Esophagus mucosa (tissue), 1 donor: ENCODE measurements at places on chromosomes 1 and 21.
A peak's percentile ranks its signal among the peaks of the same experiment; 100 is the strongest.

- no peak for ATAC-seq
Observed at GRCh38 chr1:219247441-219247840, 73.8 kb downstream of the LYPLAL1 start.

DNA sequence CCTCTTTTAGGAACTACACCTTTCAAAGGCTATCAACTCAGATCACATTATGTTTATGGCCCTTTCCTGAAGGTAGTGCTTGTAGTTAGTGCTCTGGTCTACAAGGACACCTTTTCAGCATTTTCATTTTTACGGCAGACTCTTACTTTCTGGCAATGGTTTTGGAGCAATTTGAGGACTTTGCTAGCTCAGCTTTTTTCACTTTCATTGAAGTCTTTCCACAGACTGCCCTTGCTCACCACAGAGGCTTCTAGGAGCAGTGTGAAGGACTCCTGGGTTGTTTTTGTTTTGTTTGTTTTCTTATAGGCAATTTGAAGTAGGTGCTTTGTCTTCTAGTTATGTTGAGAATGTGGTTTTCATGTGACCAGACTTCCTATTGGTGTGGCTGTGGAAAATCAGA is 43.1 kb downstream of the CD55 start:
- no peak for ATAC-seq

- no peak for ATAC-seq
Observed at GRCh38 chr1:67988066-67988465, 62.4 kb downstream of the DIRAS3 start.

DNA sequence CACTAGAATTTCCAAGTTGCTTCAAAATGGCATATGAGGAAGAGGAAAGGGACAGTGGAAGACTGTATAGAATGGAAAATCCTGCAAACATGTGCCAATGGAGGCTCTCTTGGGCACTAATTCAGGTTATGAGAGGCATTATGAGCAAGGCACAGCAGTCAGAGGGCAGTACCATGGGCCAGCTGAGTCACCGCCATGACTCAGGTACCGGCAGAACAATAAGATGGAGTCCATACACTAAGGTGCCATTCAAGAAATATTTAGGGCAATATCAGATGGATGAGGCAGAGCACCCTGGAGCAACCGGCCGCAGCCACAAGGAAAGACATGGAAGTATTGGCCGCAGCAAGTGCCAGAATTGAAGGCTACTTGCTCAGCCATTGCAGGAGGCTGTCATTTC is 25.6 kb upstream of the VAV3 start:
- ATAC-seq: peak; percentile 90

- ATAC-seq: peak; percentile 100
Observed at GRCh38 chr1:106620521-106620954, 435.9 kb upstream of the PRMT6 start.

DNA sequence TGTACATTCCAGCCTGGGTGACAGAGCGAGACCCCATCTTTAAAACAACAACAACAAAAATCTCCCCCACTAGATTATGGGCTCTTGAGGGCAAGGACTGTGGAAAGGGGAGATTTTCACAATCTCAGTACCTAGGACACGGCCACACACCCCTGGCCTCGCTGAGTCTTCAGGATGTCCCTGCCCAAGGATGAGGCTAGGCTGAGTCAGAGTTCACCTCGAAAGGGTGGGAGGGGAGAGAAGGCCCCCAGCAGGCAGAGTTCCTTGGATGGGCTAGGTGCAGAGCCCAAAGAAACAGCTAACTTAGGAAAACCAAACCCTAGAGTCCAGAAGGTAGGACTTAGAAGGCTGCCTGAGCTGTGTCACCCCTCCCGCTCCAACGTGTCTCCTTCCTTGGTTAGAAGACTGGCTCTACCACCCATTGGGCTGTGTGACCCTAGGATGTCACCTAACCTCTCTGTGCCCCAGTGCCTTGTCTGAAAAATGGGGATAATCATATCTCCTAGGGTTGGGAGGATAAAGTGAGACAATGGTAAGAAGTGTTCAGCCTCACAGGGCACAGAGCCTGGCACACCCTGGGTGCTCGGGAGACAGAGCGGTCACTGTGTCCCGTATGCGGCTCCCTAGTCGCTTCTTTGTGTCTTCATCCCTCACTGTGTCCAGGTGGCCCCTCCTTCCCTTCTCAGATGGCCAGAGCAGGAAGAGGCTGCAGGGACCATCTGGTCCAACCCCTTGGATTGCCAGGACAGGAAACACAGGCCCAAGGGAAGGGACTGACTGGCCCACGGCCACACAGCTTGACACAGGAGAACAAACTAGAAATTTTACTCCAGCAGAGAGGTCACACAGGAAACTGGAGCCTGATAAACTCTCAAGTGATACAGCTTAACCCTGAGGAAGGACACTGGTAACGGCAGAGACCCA is 11.2 kb downstream of the TRIM62 start:
- ATAC-seq: no peak

DNA sequence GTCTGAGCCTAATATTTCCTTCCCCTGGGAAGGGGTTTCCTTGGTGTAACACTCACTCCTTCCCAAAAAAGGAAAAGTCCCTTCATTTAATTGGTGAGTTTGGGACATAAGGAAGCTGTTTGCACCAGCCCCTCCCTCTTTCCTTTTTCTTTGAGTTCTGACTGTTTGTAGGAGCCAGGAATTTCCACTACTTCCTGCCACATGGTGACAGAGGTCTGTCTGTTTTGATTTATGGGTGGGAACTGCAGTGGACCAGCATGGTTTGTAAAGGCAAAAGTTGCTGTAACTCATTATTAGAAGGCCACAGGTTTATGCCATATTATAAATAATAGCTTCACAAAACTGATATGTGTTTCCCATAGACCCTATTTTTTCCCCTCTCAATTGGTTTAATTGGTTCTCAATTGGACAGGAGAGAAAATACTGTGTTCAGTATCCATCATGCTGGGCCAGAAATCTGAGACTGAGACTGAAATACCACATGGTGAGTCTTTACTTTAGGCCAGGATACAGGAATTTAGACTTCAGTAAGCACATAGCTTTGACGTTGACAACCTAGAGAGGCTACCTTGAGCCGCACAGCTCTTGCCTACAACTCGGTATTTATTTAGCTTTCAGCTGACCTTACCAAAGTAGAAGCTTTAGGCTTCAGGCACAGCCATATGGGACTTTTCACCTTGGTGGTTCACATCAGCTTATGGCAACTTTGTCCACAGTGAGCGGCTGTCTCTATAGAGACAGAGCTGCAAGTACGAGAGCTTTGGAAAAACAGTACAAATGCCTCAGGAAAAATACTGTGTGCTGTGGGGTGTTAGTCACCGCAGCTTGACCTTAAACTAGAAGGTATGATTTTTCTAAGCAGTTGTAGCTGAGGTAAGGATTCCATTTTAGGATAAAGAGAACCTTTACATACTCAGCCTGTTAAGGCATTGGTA is 40.0 kb upstream of the RGS7 start:
- no peak for ATAC-seq

DNA sequence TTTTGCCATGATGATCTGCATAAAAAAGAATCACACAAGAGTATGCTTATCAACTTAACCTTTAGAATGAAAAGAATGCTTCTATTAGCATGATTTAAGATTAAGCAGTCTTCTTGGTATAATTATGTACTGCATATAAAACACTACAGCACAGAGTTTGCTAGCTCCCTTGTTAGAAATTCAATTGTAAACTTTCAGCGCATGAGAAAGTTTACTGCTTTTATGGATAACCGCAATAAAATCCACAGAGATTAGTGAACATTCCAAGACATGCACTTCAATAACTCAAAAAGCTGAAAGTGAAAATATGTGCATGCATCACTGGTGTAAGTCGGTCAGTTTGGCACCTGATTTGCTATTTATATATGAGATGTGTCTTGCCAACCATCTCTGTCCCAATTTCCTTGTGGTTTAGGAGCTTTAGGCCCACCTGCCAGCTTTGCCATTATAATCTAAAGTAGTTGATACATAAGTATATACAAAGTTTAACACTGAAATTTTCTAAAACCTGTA is 16.9 kb downstream of the CCT8 start:
- no peak for ATAC-seq

- no peak for ATAC-seq
Observed at GRCh38 chr1:241332987-241333386, 24.0 kb downstream of the RGS7 start.

GRCh38 chr1:89512996-89513720 is 11.5 kb upstream of the LRRC8B start:
- no peak for ATAC-seq

DNA sequence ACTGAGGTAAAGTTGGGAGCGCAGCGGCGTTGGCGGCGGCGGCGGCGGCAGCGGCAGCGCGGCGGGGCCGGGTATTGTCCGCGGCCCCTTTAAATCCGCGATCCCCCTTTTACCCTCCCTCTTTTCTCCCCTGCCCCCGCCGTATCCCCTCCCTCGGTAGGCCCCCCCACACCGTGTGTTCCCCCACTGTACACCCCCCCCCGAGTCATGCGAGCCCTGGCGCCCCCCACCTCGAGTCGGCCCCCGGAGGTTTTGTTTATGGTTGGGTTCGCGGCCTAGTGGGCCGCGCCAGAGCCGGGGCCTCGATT is 169 bp downstream of the UBAP2L start:
- ATAC-seq: no peak

GRCh38 chr1:25706146-25707089 is 89.8 kb downstream of the MAN1C1 start:
- ATAC-seq: peak; percentile 29

DNA sequence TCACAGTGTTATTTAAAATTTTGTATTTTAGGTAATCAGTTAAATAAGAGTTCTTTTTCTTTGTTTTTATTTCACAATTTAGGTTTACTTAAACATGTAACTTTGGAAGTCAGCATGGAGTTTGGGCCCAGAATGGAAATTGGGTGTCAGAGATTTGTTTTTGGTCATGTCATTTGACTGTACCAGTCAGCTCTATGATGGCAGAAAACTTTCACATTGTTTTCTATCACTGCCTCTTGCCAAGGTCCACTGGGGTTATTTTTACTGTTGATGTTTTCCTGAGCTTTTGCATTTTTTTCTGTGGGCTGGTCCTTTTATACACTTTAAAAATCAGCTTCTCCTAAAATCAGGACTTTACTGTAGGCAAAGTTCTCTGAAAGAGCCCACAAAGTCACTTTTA is 54.4 kb downstream of the SLC30A7 start:
- no peak for ATAC-seq

DNA sequence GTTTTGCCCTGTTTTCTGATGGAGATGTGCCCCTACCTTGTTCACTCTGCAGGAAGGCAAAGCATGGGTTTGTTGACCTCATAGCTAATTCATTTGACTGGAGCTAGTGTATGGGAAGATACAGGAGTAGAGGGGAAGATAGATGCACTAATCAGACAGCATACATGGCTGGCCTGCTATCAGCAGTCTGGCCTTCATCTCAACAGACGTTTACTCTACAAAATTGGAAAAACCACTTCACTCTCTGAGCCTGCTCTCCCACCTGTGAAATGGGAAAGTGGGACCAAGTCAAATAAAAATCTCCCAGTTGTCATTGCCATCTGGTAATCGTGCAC is 235.2 kb upstream of the RAB4A start:
- no peak for ATAC-seq

DNA sequence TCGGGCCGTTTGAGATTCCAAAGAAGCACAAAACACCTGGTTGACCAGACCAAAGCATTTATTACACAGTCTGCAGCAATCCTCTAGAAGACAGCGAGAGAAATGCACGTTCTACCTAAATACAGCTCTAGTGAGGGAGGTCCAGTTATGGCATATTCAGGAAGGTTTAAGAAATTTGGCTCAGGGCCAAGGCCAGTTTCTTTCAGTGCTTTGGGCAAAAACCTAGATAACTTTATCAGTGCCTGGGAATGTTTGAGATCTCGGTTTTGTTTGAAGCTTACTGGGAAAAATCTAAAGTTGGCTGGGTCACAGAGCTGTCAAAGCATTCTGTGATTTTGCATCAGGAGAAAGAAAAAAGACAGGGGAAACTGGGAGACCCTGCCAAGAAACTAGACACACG is 514.0 kb upstream of the TMPRSS15 start:
- ATAC-seq: no peak

DNA sequence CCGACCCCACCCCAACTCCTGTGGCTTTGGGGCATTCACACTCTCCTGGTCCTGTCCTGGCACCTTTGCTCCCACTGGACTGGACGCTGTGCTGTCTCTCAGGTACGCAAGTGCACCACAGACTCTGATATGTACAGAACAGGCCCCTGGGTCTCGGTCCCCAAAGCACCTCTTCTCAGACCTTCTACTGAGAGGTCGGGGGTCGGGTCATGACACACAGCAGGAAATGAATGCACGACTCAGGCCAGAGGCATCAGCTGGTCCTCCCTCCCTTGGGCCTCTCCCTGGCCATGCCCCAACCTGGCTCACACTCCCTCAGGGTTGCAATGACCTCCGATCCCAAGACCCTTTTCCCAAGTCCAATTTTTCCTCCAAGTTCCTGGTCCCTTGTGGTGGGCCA is 1.8 kb upstream of the KRTAP10-12 start:
- no peak for ATAC-seq

GRCh38 chr1:211133393-211133835 is 534 bp downstream of the KCNH1 start:
- peak; percentile 7 for ATAC-seq

DNA sequence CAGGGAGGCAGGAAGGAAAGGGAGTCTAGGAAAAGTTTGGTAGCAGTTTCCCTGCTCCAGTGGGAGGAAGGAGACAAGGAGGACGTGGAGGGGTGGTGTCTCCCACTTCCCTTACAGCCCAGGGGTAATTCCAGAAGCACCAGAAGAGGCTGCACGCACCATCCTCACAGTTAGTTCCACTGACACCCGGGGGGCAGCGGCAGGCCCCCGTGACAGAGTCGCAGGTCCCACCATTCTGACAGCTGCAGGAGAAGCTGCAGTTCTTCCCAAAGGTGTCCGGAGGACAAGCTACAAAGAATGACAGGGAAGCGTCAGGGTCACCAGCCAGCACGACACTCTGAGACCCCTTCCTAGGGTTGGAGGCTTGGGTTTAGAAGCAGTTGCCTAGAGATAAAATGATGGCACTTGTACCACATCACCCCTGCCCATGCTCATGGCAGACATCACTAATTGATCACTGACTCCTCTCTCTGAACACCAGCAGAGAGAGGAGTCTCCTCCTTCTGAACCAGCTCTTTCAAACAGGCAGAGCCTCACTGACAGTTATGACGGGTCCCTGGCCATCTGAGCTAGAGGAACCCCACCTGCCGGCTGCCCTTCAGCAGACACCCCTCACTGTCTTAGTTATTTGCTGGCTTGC is 53.3 kb downstream of the ARHGEF16 start:
- no peak for ATAC-seq

DNA sequence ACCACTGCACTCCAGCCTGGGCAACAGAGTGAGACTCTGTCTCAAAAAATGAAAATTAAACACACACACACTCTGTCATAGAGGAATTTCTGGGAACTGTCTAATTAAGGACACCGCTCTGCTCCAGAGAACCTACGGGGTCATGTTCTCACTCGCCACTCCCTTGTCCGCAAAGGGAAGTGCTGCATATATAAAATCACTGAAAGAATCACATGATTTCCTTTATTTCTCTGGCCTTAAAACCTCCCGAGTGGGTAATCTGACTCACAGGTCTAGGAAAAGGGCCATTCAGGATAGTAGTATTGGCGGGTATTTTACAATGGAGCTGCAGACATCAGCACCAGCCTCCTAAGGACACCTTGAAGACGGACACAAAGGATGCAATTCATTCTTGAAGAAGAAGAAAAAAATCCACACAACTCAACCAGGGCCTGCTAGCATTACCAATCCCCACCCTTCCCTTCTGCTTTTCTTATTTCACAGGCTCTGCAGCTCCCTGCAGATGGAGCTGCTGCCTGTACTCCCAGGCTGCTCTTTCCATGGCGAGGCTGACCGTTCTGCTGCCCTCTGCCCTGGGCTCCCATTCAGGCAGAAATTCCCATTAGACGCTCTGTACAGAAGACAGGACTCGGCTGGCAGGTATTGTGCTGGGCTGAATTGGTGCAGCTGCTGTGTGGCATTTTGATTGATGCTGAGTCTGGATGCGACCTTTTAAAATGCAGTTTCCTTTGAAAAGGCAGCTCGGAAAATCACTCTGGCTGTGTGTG is 53.3 kb upstream of the FAM89A start:
- peak; percentile 33 for ATAC-seq
